ENCODE measurements at places on chromosomes 1 and 21.

GRCh38 chr1:43048601-43049011 is 89.9 kb upstream of the SLC2A1 start:
- no peak for DNase-seq

DNA sequence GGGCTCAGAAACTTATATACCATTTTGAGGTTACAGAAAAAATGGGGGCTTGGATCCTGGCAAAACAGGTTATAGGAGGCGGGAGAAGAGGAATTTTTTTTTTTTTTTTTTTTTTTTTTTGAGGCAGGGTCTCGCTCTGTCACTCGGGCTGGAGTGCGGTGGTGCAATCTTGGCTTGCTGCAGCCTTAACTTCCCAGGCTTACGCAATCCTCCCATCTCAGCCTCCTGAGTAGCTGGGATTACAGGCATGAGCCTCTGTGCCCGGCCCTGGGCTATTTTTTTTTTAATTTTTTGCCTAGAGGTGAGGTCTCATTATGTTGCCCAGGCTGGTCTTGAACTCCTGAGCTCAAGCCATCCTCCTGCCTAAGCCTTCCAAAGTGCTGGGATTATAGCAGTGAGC is 24.7 kb downstream of the MROH7 start:
- no peak for DNase-seq

DNA sequence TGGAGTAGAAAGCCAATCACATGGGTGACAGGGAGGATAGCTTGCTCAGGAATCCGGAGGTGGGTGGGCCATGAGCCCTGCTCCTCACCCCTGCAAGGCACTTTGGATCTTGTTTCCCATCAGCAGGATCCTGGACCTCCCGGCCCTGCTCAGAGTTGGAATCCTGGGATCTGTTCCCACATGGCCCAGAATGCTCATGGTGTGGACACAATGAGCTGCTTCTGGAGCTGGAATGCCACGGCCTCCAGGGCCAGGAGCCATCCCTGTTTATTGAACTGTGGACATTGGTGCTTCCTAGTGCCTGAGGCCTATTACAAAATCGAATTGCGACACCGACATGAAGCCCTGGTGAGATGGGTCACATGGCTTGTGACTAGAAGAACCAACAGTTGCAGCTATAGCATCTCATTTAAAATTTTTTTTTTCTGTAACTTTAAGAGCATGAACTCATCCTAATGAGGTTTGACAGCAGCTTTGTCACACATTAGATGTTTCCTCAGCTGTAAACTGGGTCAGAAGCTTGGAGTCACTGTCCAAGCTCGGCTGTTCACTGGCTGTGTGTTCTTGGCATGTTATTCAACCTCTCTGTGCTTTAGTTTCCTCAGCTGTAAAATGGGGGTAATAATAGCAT is 40.4 kb upstream of the GOLT1A start:
- DNase-seq: no peak

DNA sequence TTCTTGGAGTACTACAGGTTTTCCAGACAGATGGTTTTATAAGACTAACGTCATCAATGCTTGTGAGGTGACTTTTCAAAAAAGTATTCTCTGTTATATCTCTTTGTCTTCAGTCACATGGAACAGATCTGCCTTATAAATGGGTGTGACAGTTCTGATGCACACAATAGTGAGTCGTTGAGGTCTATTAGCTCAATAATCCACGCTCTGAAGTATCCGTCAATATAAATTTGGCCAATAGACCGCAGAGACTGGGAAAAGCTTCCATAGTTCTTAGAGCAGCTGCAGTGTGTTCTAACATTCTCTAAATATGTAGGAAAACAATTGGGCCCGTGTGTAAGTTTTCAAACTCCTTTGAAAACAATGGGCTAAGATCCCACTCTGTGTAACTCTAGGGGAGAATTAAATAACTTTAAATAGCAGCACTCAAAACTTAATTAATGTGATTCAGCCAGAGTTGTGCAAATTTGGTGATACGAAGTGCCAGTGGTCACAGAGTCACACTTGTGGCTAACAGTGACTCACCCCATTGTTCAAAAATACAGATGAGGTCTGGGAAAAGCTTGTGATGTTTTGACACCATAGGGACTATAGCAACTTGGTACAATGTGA is 316.0 kb downstream of the LMO4 start:
- no peak for DNase-seq

- DNase-seq: no peak
These were observed 116.7 kb downstream of the LACTBL1 start for GRCh38 chr1:22855668-22856606.

GRCh38 chr1:151175863-151176262 is at the start of gene TMOD4:
TSS of gene TMOD4 (minus strand) at chr1:151175981. CDS start at chr1:151174875, 1,106 bp downstream.
- no peak for DNase-seq

DNA sequence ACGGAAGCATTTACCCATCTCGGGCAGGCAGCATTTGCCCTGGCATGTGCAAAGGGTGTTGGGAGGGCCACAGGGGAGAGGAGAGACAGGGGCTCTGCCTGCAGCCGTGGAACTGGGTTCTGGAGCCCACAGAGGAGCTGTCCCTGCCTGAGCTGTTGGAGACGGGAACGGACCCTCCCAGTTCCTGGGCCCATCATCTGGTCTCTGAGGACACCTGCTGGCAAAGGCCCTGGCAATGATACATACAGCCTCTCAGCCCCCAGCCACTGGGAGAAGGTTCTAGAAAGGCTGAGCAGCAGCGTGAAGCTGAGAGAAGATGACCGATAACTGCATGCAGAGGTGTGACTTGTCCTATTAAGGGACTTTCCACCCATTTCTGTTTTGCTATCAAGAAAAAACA is 31.4 kb downstream of the FAAP20 start:
- DNase-seq: no peak

- DNase-seq: no peak
These were observed 23.1 kb downstream of the LGR6 start for GRCh38 chr1:202216691-202217090.

DNA sequence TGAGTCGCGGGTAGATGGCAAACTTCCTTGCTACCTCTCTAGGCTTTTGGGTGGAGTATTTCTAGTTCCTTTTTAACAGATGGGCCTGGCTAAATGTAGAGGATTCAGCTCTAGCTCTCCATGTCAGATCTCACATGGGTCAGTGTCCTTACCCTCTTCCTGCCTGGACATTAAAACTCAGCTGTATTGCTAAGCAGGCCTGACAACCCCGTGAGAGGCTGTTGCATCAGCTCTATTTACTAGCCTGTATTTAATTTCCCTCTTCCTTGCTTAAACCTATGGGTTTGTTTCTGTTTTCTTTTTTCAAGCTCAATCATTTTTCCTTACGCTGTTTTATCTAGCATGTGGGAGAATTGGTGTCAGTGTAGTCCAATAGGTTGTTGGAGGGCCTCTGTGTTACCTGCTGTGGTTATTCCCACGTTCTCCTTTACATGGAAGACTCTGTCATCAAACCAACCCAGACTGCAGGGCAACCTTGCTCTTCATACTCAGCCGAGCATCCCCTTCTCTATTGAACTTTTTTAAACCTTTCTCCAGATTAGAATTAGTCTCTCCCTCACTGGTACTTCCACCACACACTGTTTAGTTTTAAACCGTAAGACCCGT is 79.5 kb upstream of the BACH1 start:
- DNase-seq: no peak

GRCh38 chr1:182809414-182809957 is 19.9 kb downstream of the NPL start:
- no peak for DNase-seq

GRCh38 chr1:14495381-14495780 is 103.1 kb upstream of the KAZN start:
- DNase-seq: no peak

- no peak for DNase-seq
These were observed 24.1 kb downstream of the METTL13 start for GRCh38 chr1:171805395-171806115.

DNA sequence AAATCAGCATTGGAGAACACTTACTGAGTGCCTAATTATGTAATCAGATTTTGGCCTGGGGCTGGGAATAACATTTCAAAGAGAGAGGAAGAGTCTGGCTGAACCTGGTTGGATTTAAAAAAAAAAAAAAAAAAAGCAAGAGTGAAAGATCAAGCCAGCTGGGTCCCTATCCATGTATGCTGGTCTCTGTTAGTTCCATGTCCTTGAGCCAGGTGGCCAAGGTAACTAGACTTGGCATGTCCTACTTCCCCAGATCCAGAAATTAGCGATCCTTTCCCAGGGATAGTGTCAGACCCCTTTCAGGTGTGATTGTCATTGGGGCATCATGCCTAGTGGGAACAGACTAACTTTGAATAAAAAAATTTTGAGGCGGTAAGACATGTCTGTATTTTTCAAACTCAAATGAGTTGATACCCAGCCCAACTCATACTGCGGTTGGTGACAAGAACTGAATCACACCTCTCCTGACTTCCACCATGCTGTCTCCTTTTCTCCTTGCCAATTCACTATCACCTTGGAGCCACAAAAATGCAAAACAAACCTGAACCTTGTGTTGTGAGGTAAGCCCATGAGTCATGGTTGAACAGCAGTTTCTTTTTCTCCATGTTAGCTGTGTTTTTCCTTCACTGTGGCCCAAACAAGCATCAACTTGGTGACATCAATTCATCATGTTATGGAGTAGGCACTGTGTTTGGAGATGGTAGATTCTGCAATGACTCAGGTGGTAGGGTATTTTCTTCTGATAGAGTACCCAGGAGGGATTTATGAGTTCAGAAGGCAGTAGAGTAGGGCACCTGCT is 24.5 kb upstream of the PPP2R5A start:
- DNase-seq: peak; percentile 41

DNA sequence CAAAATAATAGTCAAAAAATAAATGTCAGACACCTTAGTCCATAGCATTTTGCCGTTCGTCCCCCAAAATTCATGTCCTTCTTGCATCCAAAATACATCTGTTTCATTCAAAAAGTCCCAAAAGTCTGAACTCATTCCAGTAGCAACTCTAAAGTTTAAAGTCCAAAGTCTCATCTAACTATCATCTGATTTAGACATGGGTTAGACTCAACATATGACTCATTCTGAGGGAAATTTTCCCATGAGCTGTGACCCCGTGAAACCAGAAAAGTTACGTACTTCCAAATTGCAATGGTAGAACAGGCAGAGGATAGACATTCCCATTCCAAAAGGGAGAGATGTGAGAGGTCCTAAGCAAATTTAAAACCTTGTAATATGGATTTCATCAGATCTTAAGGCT is 48.6 kb upstream of the CACHD1 start:
- no peak for DNase-seq

DNA sequence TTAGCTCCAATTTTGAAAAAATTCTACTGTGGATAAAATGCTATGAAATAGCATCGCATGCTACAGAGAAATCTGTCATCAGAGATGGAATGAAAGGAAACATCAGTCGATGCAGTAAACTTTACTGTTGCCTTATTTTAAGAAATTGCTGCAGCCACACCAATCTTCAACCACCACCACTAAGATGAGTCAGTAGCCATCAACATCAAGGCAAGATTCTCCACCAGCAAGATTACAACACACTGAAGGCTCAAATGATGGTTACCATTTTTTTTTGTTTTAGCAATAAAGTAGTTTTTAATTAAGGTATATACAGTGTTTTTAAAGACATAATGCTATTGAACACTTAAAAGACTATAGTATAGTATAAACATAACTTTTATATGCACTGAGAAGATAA is 95.6 kb upstream of the JUN start:
- DNase-seq: no peak

- no peak for DNase-seq
These were observed 151.7 kb downstream of the NR5A2 start for GRCh38 chr1:200179126-200179780.
